ENCODE measurements at places on chromosomes 2 and 18.

DNA sequence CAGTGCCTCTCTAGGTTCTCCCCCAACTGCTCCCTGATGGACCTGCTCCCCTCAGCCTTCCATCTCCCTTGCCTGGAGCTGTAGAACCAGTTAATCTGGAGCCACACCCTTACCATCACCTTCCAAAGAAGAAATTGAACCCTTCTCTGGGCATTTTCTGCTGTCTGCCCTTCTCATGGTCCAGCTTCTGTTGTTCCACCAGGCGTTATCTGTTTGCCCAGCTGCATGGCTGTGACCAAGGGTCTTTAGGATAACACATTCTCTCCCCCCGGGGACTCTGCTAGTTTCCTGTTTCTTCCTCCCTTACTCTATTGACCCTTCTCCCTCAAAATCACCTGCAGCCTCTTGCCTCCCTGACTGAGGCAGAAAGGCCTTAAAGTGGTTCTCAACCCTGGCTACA lies 3.2 kb upstream of the ANKRD53 start:
- no peak for DNase-seq

DNA sequence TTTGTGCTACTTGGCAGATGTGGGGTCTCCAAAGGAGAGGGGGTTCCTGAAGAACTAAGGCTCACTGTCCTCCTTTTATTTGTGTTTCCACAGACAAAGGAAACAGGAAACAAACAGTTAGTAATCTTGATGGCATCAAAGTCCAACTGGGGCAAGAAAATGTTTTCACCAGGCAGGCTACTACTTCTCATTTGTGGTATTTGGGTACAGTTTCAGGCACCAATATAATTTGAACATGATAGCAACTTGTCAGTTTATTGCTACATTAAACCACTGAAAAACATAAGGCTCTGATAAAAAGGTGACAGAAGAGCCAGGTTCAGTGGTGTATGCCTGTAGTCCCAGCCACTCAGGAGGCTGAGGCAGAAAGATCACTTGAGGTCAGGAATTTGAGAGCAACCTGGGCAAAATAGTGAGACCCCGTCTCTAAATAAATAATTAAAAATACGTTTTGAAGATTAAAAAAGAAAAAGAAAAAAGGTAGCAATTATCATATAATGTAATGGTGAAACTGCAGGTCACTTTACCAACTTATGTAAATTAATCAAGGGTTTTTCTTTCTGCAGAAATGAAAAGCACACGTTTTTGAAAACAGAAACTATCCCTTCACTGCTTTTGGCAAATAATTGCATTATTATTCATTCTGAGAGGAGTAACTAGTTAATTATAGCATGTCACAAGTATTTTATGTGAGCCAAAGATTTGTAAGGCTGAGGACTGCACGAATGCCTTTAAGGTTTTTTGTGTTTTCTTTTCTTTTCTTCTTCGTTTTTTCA lies 157.5 kb upstream of the CAVIN2 start:
- DNase-seq: no peak

- DNase-seq: no peak
These were observed 2.9 kb downstream of the CYP26B1 start for GRCh38 chr2:72144632-72145288.

GRCh38 chr18:1296237-1296636 lies 391.6 kb downstream of the ADCYAP1 start:
- no peak for DNase-seq

GRCh38 chr2:206477296-206477695 lies 34.0 kb downstream of the ADAM23 start:
- DNase-seq: no peak

- no peak for DNase-seq
These were observed 45.1 kb upstream of the HDAC4 start for GRCh38 chr2:239445771-239446524.

- DNase-seq: no peak
These were observed 99.0 kb upstream of the MCFD2 start for GRCh38 chr2:47014564-47015051.

DNA sequence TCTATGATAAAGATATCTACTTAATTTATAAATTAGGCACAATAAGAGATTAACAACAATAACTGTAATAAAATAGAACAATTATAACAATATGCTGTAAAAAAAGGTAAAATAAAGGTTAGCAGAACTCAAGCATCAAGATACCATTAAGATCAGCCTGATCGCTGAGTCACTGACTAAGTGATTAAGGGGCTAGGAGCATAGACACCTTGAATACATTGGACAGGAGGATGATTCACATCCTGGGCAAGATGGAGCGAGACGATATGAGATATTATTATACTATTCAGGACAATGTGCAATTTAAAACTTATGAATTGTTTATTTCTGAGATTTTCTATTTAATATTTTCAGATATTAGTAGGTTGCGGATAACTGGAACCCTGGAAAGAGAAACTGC lies 1277.8 kb upstream of the ZEB2 start:
- no peak for DNase-seq

DNA sequence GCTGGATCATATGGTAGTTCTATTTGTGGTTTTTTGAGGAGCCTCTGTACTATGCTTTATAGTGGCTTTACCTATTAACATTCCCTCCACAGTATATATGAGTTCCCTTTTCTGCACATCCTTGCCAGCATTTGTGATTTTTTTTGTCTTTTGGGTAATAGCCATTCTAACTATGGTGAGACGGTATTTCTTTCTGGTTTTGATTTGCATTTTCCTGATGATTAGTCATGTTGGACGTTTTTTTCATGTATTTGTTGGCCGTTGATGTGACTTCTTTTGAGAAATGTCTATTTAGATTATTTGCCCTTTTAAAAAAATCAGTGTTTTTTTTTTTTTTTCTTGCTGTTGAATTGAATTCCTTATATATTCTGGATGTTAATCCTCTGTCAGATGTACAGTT lies 31.1 kb downstream of the ACTR3 start:
- no peak for DNase-seq

DNA sequence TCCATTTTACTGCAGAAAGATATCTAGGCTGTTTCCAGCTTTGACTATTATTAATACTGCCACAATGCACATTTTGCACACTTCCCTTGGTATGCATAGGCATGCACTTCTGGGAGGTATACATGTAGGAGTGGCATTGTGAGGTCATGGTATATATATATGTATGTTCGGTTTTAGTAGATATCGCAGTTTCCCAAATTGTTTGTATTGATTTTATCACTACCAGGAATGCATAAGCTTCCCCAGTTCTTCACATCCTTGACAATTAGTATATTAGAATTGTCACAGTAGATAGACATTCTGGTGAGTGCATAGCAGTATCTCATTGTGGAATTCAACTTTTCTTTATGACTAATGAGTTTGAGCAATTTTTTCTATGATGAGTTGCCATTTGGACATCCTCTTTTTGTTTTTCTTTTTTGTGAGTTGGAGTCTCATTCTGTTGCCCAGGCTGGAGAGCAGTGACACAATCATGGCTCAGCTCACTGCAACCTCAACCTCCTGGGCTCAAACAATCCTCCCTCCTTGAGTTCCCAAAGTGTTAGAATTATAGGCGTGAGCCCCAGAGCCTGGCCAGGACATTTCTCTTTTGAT lies 4.2 kb upstream of the GRB14 start:
- no peak for DNase-seq

- DNase-seq: no peak
These were observed 70.3 kb upstream of the UPP2 start for GRCh38 chr2:158031371-158031770.

- DNase-seq: no peak
These were observed 40.6 kb downstream of the BOLA3 start for GRCh38 chr2:74107071-74107470.

GRCh38 chr2:3266925-3267867 lies 110.4 kb downstream of the EIPR1 start:
- no peak for DNase-seq

DNA sequence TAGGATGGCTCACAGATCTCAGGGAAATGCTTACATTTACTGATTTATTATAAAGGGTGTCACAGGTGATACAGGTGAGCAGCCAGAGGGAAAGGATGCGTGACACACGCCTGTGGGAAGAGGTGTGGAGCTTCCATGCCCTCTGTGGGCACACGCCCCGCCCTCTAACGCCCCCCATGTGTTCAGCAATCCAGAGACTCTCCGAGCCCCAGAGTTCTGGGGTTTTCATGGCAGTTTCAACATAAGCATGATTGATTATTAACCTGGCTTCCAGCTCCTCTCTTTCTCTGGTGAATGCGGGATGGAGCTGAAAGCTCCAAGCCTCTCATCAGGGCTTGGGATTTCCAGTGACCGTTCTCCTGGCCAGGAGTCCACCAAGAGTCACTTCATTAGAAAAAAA lies 34.3 kb upstream of the ODC1 start:
- DNase-seq: no peak

DNA sequence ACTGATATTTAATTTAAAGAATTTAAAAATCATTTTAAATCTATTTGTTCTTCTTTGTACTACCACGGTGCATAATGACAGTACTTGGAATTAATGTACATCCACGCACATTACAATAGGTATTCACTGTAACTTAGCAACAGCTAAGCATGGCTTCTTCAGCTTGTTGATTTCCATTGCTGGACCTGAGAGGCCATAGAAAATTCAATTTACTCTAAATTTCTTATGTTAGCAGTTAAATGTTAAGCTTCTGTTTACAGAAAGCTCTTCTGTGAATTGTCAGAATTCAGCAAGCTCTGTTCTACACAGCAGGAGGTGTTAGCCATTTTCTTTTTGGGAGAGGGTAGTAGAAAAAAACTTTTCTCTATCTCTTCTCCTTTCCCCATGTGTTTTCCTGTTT lies 1149.3 kb upstream of the CDH2 start:
- DNase-seq: no peak

DNA sequence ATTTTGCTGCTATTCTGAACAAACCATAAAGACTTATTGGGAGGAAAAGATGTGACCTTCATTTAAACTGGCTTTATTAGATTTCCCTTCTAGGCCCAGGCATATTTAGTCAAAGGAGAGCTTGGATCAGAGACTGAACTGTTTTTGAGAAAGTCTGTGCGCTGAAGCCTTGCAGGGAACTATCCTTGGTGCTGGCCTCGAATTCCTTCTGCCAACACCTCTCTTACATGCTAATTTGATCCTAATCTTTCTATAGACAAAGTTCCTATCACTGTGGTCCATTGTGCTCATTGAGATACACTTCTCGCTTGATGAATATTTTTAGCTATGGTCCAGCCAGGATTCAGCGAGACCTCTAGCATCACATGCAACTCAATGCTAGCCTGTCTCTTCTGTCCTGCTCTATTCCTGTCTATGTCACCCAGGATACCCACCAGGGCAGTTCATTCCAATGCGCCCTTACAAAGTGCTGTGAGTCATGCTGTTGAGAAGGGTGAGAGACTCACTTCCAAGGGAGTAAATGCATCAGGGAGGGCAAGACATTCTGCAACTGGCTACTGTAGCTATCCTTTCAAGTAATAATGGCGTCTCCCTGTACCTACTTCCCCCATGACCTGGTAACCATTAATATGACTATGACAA lies 356.7 kb upstream of the LYPD1 start:
- no peak for DNase-seq

- no peak for DNase-seq
These were observed 127.0 kb downstream of the CCBE1 start for GRCh38 chr18:59570101-59570775.

- no peak for DNase-seq
These were observed 38.5 kb downstream of the CARF start for GRCh38 chr2:202950592-202950991.

- no peak for DNase-seq
These were observed 1733.6 kb upstream of the CELF4 start for GRCh38 chr18:39299152-39299551.

- DNase-seq: no peak
These were observed 92.5 kb downstream of the HAUS1 start for GRCh38 chr18:46196627-46197243.

GRCh38 chr18:44054514-44054913 lies 626.2 kb upstream of the SETBP1 start:
- DNase-seq: no peak

GRCh38 chr2:145748927-145749326 lies 1229.0 kb upstream of the ZEB2 start:
- DNase-seq: no peak

GRCh38 chr2:57890464-57890863 lies 156.1 kb upstream of the VRK2 start:
- DNase-seq: no peak

- DNase-seq: peak; percentile 49
These were observed 422.1 kb downstream of the PARD3B start for GRCh38 chr2:204967199-204967960.

- no peak for DNase-seq
These were observed 22.8 kb upstream of the VPS4B start for GRCh38 chr18:63445037-63445436.

DNA sequence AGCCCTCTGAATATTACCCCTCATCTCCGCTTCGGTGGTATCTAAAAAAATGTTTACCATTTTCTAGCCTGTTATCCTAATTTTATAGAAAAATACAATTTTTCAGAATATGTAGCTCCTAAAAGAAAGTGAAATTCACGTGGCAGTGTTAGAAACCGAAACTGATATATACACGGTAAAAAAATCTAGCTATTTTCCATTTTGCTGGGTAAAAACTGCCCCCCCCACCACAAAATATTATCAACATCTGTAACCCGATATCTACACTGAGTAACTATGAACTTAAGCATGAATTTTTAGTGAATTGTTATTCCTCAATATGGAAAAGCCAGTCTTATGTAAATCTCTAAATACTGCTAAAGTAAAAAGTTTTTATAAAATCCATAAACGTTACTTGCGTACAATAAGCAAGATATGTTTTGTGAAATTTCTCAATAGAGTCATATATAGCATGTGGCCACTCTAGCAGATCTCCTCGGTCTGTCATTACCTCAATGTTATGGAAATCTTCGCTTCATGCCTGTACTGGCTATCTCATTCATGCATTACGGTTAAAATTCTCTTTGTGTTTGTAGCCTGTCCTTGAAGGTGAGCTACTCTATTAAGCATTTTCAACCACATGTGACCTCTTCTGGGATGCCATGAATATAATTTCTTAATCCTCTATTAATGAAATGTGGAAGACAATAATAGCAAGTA lies 524.2 kb downstream of the TRIB2 start:
- no peak for DNase-seq

DNA sequence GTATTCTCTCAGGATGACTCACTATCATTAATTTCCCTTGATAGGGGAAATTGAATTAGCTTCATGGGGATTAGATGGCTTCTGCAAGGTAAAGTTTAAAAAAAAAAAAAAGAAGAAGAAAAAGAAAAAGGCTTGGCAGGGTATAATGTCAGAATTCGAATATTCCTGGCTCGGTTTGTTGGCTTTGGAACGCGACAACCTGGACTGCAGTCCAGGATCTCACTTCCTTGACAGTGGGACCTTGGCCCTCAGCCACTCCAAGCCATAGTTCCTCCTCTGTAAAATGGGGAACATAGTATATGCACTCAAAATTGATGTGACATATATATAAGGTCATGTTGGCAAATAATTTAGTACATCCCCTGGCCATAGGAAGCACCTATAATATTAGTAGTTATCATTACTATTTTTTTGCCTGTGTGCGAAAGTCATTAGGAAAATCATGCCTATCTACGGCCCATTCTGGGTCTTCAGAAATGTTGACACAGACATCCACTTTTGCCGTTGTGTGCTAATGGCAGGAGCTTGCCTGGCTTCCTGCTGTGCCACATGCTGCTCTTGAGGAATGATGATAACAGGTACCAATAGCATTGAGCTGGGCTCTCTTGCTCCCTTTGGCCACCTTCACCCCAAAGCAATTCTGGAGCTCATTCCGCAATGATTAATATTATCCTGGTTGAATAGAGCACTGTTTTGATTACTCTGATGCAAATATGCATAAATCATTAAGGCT lies 97.9 kb downstream of the MTCL1 start:
- no peak for DNase-seq

- DNase-seq: no peak
These were observed 52.8 kb upstream of the NRXN1 start for GRCh38 chr2:51084750-51085149.
